Stimulated activated CD4-positive, alpha-beta T cell treated with anti-CD3 and anti-CD28 coated beads, Interleukin-1b, Interleukin-23, amount 100 ng/mL, for 1 hour (primary cell): ENCODE measurements at places on chromosomes 4 and X.

- no peak for DNase-seq
These were observed 159.5 kb downstream of the QDPR start for GRCh38 chr4:17352357-17352756.

GRCh38 chr4:7390906-7391636, 43.7 kb downstream of the PSAPL1 start:
- DNase-seq = no peak

DNA sequence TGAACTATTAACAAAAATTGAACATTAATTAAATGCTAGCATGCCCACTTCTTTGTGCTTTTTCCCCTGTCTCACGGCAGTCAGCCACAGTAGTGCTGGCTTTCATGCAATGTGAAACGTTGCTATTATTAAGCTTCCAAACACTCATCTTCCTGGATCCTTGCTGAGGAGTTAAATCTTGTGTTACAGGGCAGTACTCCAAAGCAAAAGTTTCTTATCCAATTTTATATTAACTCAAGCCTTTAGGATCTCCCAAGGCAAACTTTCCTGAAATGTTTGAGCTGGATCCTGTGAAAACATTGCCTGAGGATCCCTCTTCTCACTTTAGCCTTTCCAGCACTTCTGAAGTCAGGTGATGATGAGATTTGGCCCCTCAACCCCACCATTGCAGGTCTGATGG, 1454.8 kb downstream of the FSTL5 start:
- no peak for DNase-seq

GRCh38 chr4:82780752-82781231, 17.8 kb downstream of the SCD5 start:
- DNase-seq = no peak

GRCh38 chrX:15566244-15566643, 34.5 kb downstream of the ACE2 start:
- no peak for DNase-seq

DNA sequence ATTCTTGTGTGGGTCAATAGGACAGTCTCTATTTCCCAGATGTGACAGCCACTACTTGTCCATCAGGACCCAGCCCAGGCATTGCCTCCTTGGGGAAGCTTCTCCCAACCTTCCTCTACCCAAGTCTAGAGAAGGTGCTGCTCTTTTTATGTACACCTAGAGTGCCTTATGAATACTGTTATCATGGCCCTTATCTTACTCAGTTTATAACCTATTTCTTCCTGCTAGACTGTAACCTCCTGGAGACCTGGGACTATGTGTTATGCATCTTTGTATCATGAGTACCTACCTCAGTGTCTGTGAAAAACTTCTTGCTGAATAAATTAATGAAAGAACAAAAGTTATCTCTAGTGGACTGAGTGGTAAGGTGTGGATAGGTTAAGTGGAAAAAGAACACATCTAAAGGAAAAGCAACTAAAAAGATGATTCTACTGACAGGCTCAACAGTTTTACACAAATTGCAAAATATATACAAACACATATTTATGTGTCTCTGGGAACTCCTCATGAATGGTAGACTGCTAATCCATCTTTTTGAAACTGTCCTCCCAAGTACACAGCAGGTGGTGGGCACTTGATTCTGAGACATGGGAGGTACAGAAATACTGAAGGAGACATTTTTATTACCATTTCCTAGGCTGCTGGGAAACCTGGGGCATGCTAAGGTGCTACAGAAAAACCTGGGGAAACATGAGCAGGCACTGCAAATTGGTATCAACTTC, 106.6 kb downstream of the SH3RF1 start:
- no peak for DNase-seq

- no peak for DNase-seq
These were observed 36.9 kb upstream of the ADAD1 start for GRCh38 chr4:122341886-122342285.

DNA sequence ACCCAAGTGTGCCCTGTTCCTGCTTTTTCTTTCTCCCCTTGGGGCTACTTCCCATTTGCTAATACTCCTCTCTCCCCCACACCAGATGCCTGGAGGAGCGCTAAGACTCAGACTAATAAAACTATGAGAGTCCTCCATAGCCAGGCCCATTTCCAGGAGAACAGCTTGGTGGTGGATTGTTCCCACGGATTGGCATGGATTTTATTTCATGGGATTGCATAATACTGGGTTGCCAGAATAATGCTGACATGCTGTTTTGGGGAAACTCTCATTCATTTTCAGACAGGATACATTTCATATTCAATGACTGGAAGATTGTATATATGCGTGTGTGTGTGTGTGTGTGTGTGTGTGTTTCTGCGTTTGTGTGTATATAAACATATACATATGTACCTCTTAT, 447.5 kb upstream of the PITX2 start:
- no peak for DNase-seq

- no peak for DNase-seq
These were observed 49.5 kb downstream of the CLCN4 start for GRCh38 chrX:10206317-10206716.

- no peak for DNase-seq
These were observed 558.7 kb downstream of the SPRY1 start for GRCh38 chr4:123955167-123955800.

- no peak for DNase-seq
These were observed 86.8 kb downstream of the CAMK2D start for GRCh38 chr4:113674733-113675132.

GRCh38 chrX:107447642-107448041, 1.8 kb upstream of the FRMPD3 start:
- no peak for DNase-seq

DNA sequence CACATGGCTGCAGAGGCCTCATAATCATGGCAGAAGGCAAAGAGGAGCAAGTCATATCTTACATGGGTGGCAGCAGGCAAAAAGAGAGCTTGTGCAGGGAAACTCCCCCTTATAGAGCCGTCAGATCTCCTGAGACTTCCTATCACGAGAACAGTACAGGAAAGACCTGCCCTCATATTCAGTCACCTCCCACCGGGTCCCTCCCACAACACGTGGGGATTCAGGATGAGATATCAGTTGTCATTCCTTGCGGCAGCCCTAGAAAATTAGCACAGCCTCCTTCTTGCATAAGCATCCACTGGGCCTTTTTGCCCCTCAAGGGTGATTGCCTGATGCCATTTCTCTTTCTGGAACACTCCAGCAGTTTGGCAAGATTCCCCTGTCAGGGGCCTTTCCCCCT, 61.7 kb upstream of the STX18 start:
- DNase-seq = no peak

DNA sequence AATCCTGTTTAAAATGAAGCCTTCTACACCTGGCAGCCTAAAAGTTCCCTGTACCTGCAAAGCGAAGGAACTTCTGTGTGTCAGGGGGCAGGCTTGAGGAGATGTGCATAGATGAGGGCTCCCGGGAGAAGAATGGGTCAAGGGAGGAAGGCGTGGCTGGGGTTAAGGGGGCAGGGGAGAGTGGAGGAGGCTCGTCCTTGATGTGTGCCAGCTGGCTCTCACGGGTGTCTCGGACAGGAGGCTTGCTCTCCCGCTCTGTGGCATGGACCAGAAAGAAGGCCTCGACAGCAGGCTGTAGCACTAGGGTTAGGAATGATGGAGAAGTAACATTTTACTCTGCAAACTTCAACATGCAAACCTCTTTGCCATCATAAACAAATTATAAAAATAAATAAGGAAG, 104.6 kb upstream of the HSD17B10 start:
- DNase-seq = no peak

DNA sequence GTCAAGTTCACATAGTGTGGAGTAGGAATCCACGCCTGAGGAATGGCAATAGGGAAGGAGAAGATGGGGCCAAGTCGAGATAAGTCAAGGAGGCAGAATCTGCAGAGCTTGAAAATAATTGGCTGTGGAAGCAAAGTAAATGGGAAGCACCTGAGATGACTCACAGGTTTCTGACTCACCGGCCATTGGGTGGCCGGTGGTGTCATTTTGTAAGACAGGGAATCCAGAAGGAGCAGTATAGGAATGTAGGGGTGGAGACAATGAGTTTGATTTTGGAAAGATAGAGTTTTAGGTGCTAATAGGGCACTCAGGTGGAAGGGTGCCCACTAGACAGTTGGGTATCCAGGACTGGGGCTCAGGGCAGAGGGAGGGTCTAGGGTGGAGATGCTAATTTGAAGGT, 201.0 kb upstream of the MAMLD1 start:
- no peak for DNase-seq

DNA sequence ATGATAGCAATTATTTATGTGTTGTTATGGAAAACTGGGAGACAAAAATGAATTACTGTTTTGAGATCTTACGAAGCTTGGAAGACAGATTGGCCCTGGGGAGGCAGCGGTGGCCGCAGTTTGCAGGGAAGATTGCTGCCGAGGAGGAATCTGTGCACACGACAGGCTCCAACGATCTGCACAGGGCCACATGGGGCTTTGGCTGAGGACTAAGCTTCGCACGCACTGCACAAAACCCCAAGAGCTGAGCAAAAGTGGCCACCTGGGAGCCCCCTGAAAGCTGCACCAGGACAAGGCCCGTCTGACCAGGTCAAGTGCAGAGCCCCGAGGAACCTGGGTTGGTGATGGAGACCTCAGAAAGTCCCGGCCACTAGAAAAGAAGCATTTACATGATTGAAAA, 5.2 kb upstream of the PDE6B start:
- DNase-seq = no peak

DNA sequence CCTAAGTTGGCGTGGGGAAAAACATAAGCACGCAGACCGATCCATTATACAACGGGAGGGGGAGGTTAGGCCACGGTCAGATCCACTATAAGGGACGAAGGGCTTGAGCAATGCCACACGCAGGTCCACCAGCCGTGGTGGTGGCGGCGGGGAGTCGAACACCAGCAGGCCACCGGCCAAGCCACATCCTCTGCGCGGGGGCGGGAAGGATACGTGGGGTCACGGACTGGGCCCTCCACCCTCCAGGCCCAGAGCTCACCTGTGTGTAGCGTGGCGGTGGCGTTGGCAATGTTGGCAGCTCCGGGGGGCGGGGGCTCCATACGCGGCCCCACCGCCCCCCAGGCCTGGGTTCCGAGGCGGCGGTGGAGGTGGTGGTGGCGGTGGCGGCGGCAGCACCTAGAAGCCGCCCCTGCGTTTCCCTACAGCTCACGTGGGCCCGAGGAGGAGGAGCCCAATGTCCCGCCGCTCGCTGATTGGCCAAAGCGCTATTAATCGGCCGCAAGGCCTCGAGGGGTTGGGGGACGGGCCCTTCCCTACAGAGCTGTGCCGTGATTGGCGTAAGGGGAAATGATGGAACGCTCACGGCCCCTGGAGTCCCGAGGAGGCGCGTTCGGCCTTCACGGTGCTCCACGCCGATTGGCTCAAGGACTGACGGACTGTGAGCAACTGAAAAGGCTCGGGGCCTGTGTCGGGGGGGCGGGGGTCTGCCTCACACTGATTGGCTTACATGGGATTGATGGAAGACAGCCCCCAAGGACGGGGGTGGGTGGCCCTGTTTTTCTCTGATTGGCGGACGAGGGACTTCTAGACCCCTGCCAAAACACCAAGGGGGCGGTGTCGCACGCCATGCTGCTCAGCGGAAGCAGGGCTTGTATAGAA, at the start of gene ELK1:
Gene ELK1 (minus strand): TSS at position 400 of the 879 bp plus-strand sequence. CDS start 9,122 bp downstream, outside the sequence.
- peak; percentile 62 for DNase-seq

GRCh38 chr4:169274033-169274432, 3.3 kb upstream of the SH3RF1 start:
- DNase-seq = no peak

DNA sequence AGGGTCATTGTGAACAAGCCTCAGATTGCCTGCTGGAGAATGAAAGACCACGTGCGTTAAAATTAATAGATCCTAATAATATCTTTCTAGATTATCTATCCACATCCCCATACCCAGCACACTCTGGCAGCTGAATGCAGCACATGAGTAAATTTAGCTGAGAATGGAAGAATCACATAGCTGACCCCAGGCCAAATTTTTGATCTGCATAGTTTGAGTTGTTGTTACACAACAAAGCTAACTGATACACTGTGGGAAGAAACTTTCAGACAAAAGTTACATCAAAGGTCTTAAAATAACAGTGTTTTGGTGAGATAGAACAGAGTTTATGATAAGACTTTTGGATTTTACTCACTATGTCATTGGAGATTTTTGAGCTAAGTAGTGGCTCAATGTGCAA, 72.4 kb upstream of the ANXA10 start:
- DNase-seq = no peak

GRCh38 chr4:115154826-115155225, 41.4 kb upstream of the NDST4 start:
- DNase-seq = no peak

DNA sequence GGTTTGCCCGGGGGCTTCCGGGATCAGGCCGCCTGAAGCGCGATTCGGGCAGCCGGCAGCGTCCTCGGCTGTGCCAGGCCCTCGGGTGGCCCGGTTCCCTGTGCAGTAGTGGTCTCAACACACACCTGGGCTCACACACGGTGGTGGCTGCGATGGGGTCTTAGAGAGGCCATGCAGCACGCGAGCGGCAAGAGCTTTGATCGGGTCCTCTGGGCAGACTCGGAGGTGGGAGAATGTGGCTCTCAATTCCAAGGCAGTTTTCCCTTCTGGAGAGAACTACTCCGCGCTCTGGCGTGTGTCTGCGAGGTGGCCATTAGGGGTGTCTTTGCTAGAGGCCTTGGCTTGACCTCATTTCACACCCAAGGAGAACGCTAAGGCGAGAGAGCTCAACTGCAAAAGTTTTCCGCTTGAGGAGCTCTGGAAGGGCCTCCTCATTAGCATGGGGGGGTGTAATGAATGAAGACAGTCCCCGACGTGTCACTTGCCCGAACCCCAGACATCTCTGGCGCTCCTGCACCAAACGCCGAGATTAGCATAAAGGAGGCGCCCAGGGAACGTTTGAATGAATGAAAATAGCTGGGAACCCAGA, 771 bp upstream of the RBPJ start:
- no peak for DNase-seq

DNA sequence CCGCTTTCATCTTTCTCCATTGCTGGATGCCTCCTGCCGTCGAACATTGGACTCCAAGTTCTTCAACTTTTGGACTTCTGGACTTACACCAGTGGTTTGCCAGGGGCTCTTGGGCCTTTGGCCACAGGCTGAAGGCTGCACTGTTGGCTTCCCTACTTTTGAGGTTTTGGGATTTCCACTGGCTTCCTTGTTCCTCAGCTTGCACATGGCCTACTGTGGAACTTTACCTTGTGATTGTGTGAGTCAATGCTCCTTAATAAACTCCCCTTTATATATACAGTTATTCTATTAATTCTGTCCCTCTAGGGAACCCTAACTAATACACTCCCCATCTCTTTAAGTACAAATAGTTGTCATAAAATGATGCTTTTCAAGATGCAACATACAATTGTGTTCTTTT, 595.3 kb downstream of the ARAP2 start:
- DNase-seq = no peak

DNA sequence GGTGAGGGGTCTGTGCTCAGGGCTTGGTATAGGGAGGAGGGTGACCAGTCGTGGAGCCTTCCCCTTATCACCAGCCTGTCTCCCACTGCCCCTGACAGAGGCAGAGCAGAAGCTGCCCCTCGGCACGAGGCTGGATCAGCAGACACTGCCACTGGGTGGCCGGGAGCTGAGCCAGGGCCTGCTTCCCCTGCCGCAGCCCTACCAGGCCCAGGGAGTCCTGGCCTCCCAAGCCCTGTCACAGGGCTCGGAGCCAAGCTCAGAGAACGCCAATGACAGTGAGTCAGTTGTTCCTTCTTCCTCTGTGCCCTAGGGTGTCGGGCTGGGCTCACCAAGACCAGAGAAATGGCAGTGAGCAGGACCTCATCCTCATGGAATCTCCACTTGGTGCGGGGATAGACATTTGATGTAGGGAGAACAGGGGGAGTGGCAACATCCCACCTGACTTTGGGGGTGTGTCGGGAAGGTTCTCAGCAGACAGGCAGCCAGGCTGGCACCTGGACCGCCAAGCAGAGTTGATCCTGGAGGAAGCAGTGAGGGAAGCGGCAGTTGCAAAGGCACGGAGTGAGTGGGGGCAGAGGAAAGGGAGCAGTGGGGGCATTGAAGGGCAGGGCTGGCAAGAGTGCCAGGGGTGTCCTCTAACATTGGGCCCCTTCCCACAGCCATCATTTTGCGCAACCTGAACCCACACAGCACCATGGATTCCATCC, 14.3 kb upstream of the UBA1 start:
- no peak for DNase-seq
